ENCODE measurements at places on chromosomes 1 and 21. TPM values are rescaled to one million over a fixed set of nuclear protein-coding genes. Genes with fewer than 3 reads are reported as not detected.

Gene SHISAL2A
- not detected for polyA plus RNA-seq

Gene FCRL2
- not detected for polyA plus RNA-seq

DNA sequence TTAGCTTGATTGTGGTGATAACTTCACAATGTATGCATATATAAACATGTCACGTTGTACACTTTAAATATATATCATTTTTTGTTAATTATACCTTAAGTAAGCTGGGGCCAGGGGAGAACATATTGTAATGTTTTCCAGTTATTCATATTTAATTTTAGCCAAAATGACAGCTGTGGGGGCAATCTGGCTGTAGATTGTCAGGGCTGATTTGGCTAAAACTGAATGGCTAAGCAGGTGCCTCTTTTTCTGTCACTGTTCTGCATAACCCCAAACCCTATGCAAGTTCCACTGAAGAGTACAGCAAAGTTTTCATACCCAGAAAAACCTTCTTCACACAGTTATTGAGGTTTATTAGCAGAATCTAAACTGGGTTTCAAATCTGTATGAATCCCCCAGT lies 318.2 kb downstream of the PTPRC start:
- DNase-seq: no peak

DNA sequence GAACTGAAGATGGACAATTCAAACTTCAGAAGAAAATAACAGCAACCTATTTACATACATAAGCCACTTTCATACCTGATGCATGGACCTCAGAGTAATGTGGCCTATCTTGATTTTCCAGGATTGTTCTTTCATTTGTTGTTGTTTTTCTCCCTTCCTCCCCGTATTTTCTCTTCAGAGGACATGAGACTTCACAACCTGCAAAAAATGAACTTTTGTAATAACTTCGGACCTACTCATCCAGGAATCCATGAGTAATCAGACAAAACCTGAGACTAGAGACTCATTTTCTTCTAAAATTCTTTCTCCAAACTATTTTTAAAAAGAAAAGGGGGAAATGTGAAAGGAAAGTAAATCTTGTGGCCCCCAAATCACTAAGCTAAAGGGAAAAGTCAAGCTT lies 17.6 kb upstream of the PLA2G5 start:
- DNase-seq: no peak

GRCh38 chr21:46285206-46285661 lies at the start of gene MCM3AP:
Gene MCM3AP, minus strand, starts transcription at chr21:46285611. Its CDS starts 325 bp downstream, at chr21:46285286.
- DNase-seq: no peak

DNA sequence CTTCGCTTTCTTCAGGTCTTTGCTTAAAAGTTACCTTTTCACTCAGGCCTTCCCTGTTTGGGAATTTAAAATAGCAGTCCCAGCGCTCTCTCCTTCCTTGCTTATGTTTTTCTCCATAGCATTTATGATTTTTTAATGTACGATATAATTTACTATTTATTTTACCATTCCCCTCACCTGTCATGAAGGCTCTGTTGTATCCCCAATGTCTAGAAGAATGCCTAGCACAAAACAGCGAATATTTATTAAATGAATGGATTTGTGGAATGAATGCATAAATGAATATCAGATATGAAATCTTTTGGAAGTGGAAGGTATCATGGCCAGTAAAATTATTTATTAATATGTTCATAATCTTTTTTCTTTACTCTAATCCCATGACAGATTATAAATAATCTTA lies 402 bp upstream of the OSBPL9 start:
- DNase-seq: no peak

DNA sequence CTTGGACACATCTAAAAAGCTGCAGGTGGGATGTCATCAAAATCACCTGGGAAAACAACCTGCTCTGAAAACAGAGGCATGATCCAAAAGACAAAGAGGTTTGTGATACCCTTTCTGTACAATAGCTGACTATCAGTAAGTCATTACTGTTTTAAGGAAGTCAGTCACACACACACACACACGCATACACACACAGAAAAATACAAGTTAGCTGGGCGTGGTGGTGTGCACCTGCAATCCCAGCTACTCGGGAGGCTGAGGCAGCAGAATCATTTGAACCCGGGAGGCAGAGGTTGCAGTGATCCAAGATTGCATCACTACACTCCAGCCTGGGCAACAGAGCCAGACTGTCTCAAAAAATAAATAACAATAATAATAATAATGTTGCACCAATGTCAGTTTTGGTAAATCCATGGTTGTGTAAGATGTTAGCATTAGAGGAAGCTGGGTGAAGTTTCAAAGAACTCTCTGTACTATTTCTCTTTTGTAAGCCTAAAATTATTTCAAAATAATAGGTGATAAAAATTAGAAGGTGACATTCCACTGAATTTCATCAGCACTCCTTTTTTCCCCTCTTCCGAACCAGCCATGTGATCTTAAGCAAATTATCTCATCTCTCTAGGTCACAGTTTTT lies 9.9 kb upstream of the HLCS start:
- no peak for DNase-seq

All from pancreas (tissue), 10 donors.